Stomach (tissue), 19 donors: ENCODE measurements at places on chromosomes 13 and 19. TPM values are rescaled to one million over a fixed set of nuclear protein-coding genes. Genes with fewer than 3 reads are reported as not detected.

The SMIM44 gene
- total RNA-seq, result not detected

The CD209 gene
- total RNA-seq, result 51.9 TPM

The TEKTIP1 gene
- total RNA-seq, result not detected

The OR4F17 gene
- not detected for total RNA-seq

The TMEM238 gene
- 36.1 TPM for total RNA-seq

The LGALS14 gene
- not detected for total RNA-seq

The UPK1A gene
- not detected for total RNA-seq

The MBD3L2 gene
- not detected for total RNA-seq

The ZNF730 gene
- total RNA-seq, result not detected

- H3K4me1 ChIP-seq, result no peaks in the 10 kb centered on the region
- no peak overlapping the region for H3K27ac ChIP-seq
- no peaks in the 10 kb centered on the region for H3K36me3 ChIP-seq
- DNase-seq, result no peak
Measured at GRCh38 chr13:29486551-29486950, 108.9 kb downstream of the SLC7A1 start.

GRCh38 chr19:33143897-33144405 lies 12.0 kb downstream of the WDR88 start:
- peak; percentile 87 for DNase-seq
- H3K4me3 ChIP-seq, result no peak overlapping the region
- H3K27me3 ChIP-seq, result no peaks in the 10 kb centered on the region
- no peaks in the 10 kb centered on the region for H3K36me3 ChIP-seq
- H3K4me1 ChIP-seq, result no peaks in the 10 kb centered on the region

- peak within 1 kb of the TSS; percentile 92 for H3K27ac ChIP-seq
- peaks cover 79% of the 10 kb centered on the region for H3K4me1 ChIP-seq
Measured at GRCh38 chr19:17305517-17306284, at the start of gene MRPL34. MRPL34 (plus strand) TSS chr19:17305872; CDS start chr19:17305893, 21 bp downstream.

DNA sequence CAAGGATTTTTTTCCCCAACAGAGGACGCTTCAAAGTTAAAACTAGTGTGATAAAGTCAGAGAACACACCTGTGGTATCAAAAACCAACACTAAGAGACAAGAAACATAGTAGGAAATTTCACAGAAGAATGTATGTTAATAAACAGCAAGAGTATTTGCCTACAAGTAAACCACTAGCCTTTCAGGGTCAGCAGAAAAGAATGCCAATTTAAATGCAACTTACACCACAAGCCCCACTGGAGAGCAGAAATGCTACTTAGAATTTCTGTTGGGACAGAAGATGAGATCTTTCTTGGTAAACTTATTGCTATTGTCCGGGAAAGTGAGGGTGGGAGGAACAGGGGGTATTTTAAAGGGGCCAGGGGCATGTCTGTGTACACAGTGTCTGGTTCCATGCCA lies 68.6 kb downstream of the STK24 start:
- H3K27ac ChIP-seq, result peak overlapping the region; percentile 69
- H3K4me3 ChIP-seq, result no peak overlapping the region
- peaks cover 9% of the 10 kb centered on the region for H3K36me3 ChIP-seq
- DNase-seq, result no peak

GRCh38 chr13:39967199-39967959 lies 311.9 kb downstream of the COG6 start:
- H3K27ac ChIP-seq, result no peak overlapping the region
- H3K36me3 ChIP-seq, result no peaks in the 10 kb centered on the region
- no peaks in the 10 kb centered on the region for H3K27me3 ChIP-seq
- H3K4me1 ChIP-seq, result no peaks in the 10 kb centered on the region
- DNase-seq, result no peak
- H3K4me3 ChIP-seq, result no peak overlapping the region

DNA sequence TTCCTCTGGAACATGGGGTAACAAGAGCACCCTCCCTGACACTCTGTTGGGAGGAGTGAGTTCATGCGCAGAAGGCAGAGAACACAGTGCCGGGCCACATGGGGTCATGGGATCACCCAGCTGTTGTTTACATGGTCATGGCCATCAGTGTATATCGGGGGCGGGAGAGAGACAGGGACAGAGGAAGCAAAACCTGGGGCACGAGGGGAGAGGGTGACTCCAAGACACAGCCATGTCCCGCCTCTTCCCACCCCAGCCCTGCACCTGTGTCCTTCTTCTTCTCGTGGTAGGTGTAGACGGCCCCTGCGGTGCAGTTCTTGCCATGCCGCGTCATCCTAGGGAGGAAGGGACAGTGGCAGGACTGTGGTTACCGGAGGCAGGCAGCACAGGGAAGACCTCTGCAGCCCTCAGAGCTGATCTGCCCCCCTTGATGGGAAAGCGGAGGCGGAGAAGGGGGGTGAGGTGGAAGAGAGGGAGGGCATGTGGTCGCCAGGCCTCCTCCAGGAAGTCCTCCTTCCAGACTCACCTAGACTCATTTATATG lies 19.9 kb downstream of the NOSIP start:
- no peaks in the 10 kb centered on the region for H3K27me3 ChIP-seq
- peak overlapping the region; percentile 52 for H3K27ac ChIP-seq
- no peak for DNase-seq
- no peak overlapping the region for H3K4me3 ChIP-seq
- H3K36me3 ChIP-seq, result peaks cover 53% of the 10 kb centered on the region

GRCh38 chr19:58372311-58373133 lies 8.3 kb downstream of the ZNF837 start:
- H3K27ac ChIP-seq, result no peak overlapping the region
- H3K4me3 ChIP-seq, result no peak overlapping the region
- peaks cover 3% of the 10 kb centered on the region for H3K36me3 ChIP-seq
- H3K27me3 ChIP-seq, result no peaks in the 10 kb centered on the region

DNA sequence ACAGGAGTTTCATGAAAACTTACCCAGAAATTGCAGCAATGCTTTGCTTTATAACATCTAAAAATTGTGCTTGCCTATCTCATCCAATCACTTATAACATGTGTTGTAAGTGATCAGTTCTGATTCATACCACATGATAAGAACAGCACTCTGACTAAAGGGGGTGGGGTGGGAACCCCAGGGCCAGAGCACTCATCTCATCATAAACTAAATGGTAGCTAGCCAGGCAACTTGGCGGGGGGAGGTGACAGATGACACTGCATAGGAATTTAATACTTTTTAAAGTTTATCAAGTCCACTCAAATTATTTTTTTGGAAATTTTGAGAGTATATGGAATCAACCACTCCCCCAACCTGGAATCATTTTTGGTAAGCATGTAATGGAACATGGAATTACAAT lies 42.1 kb downstream of the FOXO1 start:
- DNase-seq, result no peak
- H3K4me3 ChIP-seq, result no peak overlapping the region
- H3K27ac ChIP-seq, result no peak overlapping the region
- no peaks in the 10 kb centered on the region for H3K36me3 ChIP-seq
- no peaks in the 10 kb centered on the region for H3K27me3 ChIP-seq

- H3K4me1 ChIP-seq, result no peaks in the 10 kb centered on the region
- no peak for DNase-seq
- no peak overlapping the region for H3K27ac ChIP-seq
- no peaks in the 10 kb centered on the region for H3K36me3 ChIP-seq
Measured at GRCh38 chr13:24692561-24692960, 12.4 kb downstream of the ATP12A start.

- peak; percentile 77 for DNase-seq
- peaks cover 37% of the 10 kb centered on the region for H3K4me1 ChIP-seq
- peaks cover 25% of the 10 kb centered on the region for H3K36me3 ChIP-seq
- peaks cover 12% of the 10 kb centered on the region for H3K27me3 ChIP-seq
- peak overlapping the region; percentile 65 for H3K27ac ChIP-seq
- H3K4me3 ChIP-seq, result peak overlapping the region; percentile 34
Measured at GRCh38 chr19:7916103-7916954, 1.7 kb downstream of the TGFBR3L start.

GRCh38 chr13:40333226-40333625 lies 333.2 kb downstream of the FOXO1 start:
- no peak overlapping the region for H3K4me3 ChIP-seq
- H3K27ac ChIP-seq, result no peak overlapping the region
- no peaks in the 10 kb centered on the region for H3K27me3 ChIP-seq
- no peak for DNase-seq
- no peaks in the 10 kb centered on the region for H3K36me3 ChIP-seq

- no peak for DNase-seq
- H3K4me1 ChIP-seq, result no peaks in the 10 kb centered on the region
- no peak overlapping the region for H3K4me3 ChIP-seq
- H3K36me3 ChIP-seq, result peaks cover 81% of the 10 kb centered on the region
- H3K27me3 ChIP-seq, result no peaks in the 10 kb centered on the region
Measured at GRCh38 chr19:8488365-8488764, 14.1 kb downstream of the PRAM1 start.

DNA sequence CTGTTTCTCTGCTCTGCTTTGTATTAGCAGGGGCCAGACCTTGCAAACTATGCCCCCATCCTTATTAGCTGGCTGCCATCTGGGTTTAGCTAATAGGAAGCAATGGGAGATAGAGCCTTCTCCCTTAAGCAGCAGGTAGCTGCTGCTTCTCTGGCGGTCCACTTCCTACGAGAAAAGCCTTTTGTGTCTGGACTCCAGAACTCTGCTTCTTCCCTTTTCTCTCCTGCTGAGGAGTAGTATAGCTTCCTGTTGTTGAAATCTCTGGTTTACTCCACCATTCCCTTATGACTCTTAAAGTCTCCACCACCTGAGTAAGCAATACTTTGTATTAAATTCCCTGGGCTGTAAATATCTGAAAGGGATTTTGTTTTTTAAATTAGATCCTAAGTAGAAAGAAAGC lies 147.1 kb downstream of the DNAJC15 start:
- DNase-seq, result no peak
- no peaks in the 10 kb centered on the region for H3K36me3 ChIP-seq
- H3K27me3 ChIP-seq, result no peaks in the 10 kb centered on the region
- H3K4me1 ChIP-seq, result peaks cover 6% of the 10 kb centered on the region
- H3K27ac ChIP-seq, result peak overlapping the region; percentile 30
- H3K4me3 ChIP-seq, result no peak overlapping the region

- DNase-seq, result no peak
- no peak overlapping the region for H3K4me3 ChIP-seq
- H3K27me3 ChIP-seq, result no peaks in the 10 kb centered on the region
- no peak overlapping the region for H3K27ac ChIP-seq
- H3K36me3 ChIP-seq, result no peaks in the 10 kb centered on the region
Measured at GRCh38 chr13:101965096-101965495, 436.8 kb downstream of the FGF14 start.

- no peak overlapping the region for H3K27ac ChIP-seq
- no peaks in the 10 kb centered on the region for H3K4me1 ChIP-seq
- no peak overlapping the region for H3K4me3 ChIP-seq
- no peaks in the 10 kb centered on the region for H3K36me3 ChIP-seq
Measured at GRCh38 chr13:41295973-41296372, 15.1 kb upstream of the NAA16 start.

DNA sequence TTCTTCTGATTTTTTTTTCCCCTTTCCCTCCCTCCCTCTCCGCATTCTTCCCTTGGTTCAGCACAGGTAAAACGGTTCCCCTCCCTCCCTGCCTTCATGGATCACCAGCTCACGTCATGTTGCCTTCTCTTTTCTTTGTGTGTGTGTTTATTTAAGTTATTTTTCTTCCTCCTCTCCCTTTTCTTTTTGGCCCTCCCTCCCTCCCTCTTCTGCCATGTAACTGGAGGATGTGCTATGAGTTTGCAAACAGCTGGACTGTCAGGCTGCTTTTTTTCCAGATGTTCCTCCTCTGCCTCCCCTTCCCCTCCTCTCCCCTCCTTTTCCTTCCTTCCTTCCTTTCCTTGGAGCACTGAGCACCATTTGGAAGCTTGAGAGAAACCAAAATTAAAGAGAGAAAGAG lies 2.0 kb downstream of the LENG9 start:
- H3K27me3 ChIP-seq, result no peaks in the 10 kb centered on the region
- H3K4me3 ChIP-seq, result no peak overlapping the region
- peak overlapping the region; percentile 99 for H3K27ac ChIP-seq
- H3K36me3 ChIP-seq, result peaks cover 58% of the 10 kb centered on the region

DNA sequence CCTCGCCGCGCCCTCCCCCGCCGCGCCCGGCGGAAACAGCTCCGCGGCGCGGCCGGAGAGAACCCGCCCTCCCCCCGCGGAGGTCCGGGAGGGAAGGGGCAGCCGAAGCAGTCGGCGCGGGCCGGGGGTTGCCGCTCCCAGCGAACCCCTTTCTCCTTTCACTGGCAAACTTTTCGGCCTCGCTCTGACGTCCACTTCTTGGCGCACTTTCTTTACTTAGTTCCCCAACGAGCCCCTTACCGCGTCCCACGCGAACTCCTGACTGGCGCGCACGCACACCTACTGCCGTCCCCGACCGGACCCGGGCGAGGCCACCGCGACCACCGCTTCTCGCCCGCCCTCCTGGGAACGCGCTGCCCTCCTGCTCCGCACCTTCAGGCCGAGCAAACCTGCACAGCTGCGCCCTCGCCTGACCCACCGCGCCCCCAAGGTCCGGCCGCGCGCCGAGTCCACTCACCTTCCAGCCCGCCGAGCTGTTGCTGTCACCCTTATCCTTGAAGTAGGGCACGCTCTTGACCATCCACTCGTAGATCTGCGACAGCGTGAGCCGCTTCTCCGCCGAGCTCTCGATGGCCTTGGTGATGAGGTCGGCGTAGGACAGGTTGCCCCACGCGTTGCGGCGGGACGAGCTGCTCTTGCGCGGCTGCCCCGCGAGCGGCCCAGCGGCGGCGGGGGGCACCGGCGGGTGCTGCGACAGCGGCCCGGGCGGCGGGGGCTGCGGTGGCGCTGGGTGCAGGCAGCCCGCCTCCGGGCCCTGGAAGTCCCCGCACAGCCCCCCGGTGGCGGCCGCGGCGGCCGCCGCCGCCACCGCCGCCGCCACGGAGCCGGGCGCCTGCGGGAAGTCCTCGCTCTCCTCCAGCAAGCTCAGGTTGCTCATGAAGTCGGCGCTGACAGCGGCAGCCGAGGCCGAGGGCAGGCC lies 1.1 kb downstream of the FOXO1 start:
- peak; percentile 70 for DNase-seq
- peaks cover 29% of the 10 kb centered on the region for H3K4me1 ChIP-seq
- H3K27me3 ChIP-seq, result no peaks in the 10 kb centered on the region
- no peaks in the 10 kb centered on the region for H3K36me3 ChIP-seq
- H3K27ac ChIP-seq, result peak overlapping the region; percentile 96

- no peak overlapping the region for H3K27ac ChIP-seq
- no peak for DNase-seq
- no peaks in the 10 kb centered on the region for H3K27me3 ChIP-seq
- peaks cover 71% of the 10 kb centered on the region for H3K36me3 ChIP-seq
- peaks cover 13% of the 10 kb centered on the region for H3K4me1 ChIP-seq
- H3K4me3 ChIP-seq, result no peak overlapping the region
Measured at GRCh38 chr19:5086725-5087439, 118.0 kb downstream of the KDM4B start.

GRCh38 chr19:30084390-30084819 lies 142.4 kb downstream of the URI1 start:
- H3K27ac ChIP-seq, result no peak overlapping the region
- peak; percentile 35 for DNase-seq
- H3K36me3 ChIP-seq, result no peaks in the 10 kb centered on the region
- no peaks in the 10 kb centered on the region for H3K27me3 ChIP-seq

GRCh38 chr19:35296644-35297514 lies 4.9 kb downstream of the MAG start:
- no peaks in the 10 kb centered on the region for H3K36me3 ChIP-seq
- peaks cover 21% of the 10 kb centered on the region for H3K27me3 ChIP-seq
- H3K4me3 ChIP-seq, result no peak overlapping the region
- H3K27ac ChIP-seq, result no peak overlapping the region
- no peak for DNase-seq
- no peaks in the 10 kb centered on the region for H3K4me1 ChIP-seq

GRCh38 chr19:37251308-37252229 lies 33.6 kb downstream of the ZNF383 start:
- peak overlapping the region; percentile 40 for H3K4me3 ChIP-seq
- DNase-seq, result peak; percentile 43
- peaks cover 2% of the 10 kb centered on the region for H3K36me3 ChIP-seq
- no peak overlapping the region for H3K27ac ChIP-seq
- peaks cover 14% of the 10 kb centered on the region for H3K4me1 ChIP-seq
- no peaks in the 10 kb centered on the region for H3K27me3 ChIP-seq

- H3K4me1 ChIP-seq, result no peaks in the 10 kb centered on the region
- no peaks in the 10 kb centered on the region for H3K27me3 ChIP-seq
- no peak overlapping the region for H3K4me3 ChIP-seq
- DNase-seq, result no peak
Measured at GRCh38 chr13:88552966-88553365, 881.8 kb downstream of the SLITRK5 start.
